ENCODE measurements at places on chromosomes 5 and 9.

DNA sequence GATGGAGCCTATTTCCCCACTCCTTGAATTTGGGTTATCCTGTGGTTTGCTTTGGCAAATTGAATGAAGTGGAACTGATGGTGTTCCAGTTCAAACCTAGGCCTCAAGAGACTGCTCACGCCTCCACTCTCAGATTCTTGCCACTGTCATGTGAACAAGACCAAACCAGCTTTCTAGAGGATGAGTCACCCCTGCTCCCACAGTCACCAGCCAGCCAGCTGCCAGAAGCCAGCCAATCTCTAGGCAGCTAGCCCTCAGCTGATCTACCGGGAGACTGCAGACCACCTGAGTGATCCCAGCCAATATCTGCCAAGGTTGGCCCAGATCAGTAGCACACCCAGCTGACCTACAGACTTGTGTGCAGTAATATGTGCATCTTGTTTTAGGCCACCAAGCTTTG is 300.6 kb downstream of the TMEM38B start:
- peak; percentile 40 for DNase-seq

GRCh38 chr5:133108481-133108921 is 56.7 kb downstream of the HSPA4 start:
- no peak for DNase-seq

DNA sequence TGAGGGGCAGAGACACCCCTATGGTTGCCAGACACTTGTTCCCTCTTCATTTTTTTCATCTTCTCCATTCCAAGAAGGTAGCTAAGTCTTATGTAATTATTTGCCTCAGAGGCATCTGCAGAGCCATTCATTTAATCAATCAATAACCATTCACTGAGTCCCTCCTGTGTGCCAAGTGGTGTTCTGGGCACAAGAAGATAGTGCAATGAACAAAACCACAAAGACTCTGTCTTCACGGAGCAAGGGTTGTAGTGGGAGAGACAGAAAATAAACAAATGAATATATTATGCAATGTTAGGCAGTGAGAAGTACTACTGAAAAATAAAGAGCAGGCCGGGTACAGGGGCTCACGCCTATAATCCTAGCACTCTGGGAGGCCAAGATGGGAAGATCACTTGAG is 41.4 kb upstream of the CTNNA1 start:
- peak; percentile 56 for DNase-seq

- no peak for DNase-seq
Measured at GRCh38 chr5:60143942-60144549, 250.5 kb upstream of the PDE4D start.

- DNase-seq: no peak
Measured at GRCh38 chr5:30866142-30866541, 327.3 kb upstream of the CDH6 start.

DNA sequence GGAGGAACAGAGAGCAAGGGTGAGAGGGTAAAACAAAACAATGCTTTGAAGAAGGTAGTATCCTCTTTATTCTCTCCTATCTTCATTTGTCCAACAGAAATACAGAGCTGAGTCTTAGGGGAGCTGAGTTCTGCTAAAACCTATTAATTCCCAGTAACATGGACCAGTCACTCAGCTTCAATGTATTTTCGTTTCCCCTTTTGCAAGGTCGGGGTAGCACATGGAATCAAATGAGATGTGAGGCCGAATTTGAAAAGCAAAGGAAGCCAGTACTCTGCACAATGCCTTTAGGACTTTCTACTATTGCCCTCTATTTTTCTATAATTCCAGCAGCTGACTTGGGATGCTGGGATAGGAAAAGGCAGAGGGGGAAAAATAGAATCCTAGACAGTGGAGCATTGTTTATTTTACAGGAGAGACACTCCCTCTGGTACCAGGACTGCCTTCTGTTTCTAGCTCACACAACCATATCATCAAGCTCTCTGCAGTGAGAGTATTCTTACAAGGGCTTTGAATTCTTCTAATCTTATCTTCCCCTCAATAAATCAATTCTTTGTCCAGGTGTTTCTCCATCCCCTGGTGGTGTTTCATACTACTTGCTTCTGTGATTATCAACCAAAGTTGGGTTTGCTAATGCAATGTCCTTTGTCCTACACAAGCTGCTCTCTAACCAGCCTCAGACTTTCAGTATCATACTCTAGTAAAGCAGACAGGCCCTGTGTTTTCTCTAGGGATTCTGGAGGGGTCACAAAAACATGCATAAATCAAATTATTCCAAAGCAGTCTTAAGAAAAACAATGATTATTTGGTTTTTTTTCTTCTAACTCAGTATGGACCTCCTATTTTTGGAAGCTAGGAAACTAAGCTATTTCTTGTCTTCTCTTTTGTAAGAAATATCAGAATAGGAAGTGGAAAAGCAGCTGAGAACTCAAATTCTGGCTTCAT is 341.5 kb downstream of the OSTF1 start:
- DNase-seq: no peak

DNA sequence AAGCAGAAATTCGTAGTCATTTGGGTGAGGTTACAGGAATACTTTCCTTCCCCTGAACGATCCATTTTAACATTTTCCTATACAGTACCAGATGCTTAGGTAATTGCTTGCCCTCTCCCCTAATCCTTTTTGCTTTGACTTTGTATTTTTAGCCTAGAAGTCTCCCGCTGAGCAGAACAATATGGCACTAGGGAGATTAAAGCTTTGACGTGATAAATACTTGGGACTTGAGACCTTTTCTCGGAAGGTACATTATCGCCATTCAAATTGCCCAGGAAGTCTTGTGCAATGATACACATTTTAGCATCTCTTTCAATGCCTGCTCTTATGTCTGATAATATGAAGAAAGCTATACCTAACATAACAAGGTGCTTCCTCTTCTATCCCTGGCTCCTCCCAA is 22.9 kb upstream of the SPATA31C2 start:
- no peak for DNase-seq

- DNase-seq: no peak
Measured at GRCh38 chr9:6630502-6631206, 14.9 kb downstream of the GLDC start.

DNA sequence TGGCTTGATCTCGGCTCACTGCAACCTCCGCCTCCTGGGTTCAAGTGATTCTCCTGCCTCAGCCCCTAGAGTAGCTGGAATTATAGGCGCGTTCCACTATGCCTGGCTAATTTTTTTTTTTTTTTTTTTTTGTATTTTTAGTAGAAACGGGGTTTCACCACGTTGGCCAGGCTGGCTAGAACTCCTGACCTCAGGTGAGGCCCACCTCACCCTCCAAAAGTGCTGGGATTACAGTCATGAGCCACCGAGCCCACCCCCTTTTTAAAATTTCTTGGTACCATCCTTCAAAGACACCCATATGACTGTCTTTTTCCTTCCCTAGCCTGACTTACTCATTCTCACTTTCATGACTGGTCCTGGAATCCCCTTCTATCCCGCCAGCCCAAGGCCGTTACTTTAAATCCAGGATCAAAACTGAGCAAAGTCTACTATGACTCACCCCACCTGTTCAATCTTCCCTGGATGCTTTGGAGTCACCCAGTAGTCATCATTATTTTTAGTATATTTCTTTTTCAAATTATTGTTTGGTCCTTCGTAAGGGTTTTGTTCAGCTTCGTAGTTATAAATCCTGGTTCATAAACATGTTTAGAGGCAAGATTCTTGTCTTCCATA is 1.2 kb upstream of the TBCA start:
- peak; percentile 36 for DNase-seq

DNA sequence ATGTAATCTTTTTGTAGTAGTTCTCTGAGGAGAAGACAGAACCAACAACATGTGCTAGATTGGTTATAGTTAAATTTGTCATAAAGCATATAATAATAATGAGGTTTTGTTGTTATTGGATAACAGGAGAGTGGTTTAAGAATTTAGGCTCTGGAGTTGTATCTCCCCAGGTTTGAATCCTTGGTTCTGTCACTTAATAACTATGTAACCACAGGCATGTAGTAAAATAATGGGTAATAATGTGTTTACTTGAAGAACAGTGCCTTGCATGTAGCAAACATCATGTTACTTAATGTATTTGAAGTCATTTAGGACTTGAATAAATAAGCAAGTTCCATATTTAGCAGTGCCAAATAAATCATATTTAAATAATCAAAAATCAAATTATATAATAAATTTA is 55.8 kb downstream of the NSD1 start:
- no peak for DNase-seq

DNA sequence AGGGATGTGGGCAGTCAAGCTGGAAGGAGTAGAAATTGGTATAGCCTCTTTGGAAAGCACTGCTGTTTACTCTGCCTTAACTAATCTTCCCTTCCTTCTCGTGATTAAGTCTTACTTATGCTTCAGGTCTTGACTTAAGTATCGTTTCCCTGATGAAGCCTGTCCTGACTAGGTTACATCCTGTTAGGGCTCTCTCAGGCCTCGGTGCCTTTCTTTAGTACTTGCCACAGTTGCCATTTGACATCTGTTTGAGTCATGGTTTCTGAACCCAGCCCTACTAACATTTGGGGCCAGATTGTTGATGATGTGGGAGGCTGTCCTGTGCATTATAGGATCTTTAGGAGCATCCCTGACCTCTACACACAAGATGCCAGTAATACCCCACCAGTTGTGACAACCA is 94.4 kb downstream of the GAPVD1 start:
- DNase-seq: no peak

GRCh38 chr5:134432174-134432573 is 20.5 kb upstream of the CDKN2AIPNL start:
- DNase-seq: no peak

DNA sequence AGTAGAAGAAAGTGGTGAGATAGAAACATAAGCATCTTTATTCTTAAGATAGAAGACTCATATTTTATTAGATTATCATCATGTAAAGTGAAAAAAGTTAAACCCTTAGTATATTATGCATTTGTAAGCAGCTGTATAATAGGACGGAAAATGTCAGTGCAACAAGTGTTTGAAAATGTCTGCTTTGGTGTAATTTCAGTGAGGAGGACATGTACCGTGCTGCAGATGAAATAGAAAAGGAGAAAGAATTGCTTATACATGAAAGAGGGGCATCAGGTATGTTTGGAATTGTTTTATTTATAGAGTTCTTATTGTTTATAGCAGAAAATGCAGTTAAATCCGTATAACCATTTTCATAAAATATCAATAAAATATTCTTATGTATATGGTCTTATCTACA is 8.9 kb downstream of the OTULIN start:
- DNase-seq: no peak

GRCh38 chr9:16501141-16501540 is 369.3 kb downstream of the BNC2 start:
- peak; percentile 20 for DNase-seq

GRCh38 chr9:134037641-134038040 is 12.4 kb downstream of the BRD3OS start:
- DNase-seq: no peak

DNA sequence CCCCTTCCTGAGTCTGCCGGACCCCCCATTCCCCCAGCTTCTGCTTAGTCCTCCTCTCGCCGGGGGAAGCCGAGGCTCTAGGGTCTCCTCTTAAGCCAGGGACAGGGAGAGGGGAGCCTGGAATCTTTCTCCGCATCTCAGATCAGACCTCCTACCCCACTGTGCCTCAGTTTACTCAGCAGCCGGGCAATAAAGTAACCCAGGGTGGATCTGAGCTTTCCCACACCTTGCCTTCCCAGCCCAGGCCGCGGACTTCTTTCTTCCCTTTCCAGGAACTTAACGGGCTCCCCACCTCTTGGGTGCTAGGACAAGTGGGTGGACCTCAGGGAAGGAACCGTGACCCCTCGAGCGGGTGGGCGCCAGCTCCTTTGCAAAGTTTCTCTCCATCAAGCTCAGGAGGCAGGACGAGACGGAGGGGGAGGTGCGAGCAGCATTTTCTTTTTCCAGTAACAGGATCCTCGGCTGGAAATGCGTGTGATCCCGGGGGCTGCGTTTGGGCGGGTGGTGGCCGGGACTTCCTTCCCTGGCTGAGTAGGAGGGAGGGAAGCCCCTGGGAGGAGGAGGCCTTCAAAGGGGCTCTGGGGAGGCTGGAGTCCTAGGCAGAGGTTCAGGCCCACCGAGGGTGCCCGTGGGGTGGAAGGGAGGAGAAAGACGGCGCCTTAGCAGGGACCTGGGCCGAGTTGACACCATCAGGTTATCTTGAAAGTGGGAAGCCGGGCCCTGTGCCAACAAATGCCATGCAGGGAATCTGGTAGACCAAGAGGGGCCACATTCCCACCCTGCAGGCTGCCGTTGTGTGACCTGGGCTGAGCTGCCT is 795 bp downstream of the DAB2IP start:
- DNase-seq: no peak

- no peak for DNase-seq
Measured at GRCh38 chr5:50564079-50564478, 102.4 kb upstream of the PARP8 start.

DNA sequence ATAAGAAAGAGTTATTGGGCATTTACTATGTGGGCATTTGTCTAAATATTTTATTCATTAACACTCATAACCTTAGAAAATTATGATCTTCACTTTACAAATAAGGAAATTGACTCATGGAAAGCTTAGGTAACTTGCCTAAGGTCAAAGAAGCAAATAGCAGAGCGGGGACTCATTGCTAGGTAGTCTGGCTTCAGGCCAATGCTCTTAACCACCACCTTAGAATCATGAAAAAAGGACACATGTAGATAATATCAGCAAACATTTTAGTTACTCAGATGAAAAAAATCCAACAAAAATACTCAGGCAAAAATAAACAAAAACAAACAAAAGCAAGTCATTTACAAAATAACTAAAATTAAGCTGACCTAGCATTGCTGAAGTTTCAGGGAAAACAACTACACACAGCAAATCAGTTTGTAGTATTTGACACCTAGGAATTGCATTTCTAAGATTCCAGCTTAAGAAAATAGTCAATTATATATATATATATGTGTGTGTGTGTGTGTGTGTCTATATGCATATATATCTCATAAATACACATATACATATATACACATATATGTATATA is 166.0 kb downstream of the HMHB1 start:
- peak; percentile 91 for DNase-seq

GRCh38 chr9:92291577-92291976 is 1.9 kb downstream of the IARS1 start:
- no peak for DNase-seq

GRCh38 chr5:139711067-139711905 is 63.1 kb downstream of the CXXC5 start:
- DNase-seq: peak; percentile 36

GRCh38 chr9:133086894-133087293 is 25.1 kb downstream of the CEL start:
- no peak for DNase-seq

- DNase-seq: no peak
Measured at GRCh38 chr5:68334553-68334886, 119.0 kb downstream of the PIK3R1 start.

DNA sequence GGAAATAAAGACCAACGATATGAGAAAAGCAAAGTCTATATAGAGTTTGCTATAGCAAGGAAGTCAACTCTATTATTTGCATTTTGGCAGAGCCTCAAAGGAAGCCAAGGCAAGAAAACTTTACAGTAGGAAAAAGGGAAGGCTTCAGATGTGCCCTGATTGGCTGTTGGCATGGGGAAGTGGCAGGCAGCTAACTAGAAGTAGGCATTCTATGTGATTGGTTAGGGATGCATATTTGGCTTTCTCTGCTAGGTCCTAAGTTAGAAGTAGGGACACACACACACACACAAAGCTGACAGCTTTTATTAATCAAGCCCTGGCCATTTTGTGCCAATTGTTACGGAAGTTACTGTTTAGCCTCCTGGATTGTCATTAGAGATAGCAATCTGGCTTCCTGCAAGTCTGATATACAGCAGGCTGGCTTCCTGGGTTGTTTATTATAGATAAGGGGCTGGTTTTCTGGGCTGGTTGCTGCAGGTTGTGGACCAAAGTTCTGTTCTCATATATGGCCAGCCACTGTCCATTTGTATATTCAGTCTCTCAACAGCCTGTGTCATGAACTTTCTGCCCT is 308.1 kb upstream of the GRAMD2B start:
- no peak for DNase-seq

- peak; percentile 43 for DNase-seq
Measured at GRCh38 chr5:13601112-13601511, 343.4 kb downstream of the DNAH5 start.

All from MCF 10A (cell line).